ENCODE measurements at places on chromosomes 7 and 10.

- peak; percentile 81 for DNase-seq
Observed at GRCh38 chr7:29196191-29196590, 1.6 kb downstream of the CHN2 start.

GRCh38 chr7:141301544-141301943 is 227.7 kb downstream of the TMEM178B start:
- DNase-seq: no peak

GRCh38 chr7:119232091-119232490 is 1007.6 kb downstream of the ANKRD7 start:
- no peak for DNase-seq

- DNase-seq: no peak
Observed at GRCh38 chr7:135522509-135522908, 12.6 kb upstream of the CNOT4 start.

DNA sequence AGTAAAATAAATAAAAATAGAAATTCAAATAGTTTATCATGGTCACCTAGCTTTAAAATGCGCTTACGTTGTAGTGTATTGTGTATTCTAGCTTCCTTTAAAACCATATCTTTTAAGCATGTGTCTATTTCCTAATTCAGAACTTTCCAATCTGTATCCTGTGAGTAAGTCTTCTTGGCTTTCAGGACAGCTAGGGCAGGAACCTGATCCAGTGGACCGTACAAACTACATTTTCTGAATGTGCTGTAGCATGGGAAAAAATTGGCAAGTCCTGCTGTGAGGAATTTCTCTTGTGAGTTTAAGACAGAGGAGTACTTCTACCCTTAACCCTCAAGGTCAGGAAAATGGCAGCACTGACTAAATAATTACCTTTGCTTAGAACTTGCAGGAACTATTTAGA is 12.1 kb downstream of the OPN1SW start:
- DNase-seq: no peak

- DNase-seq: no peak
Observed at GRCh38 chr10:104089621-104090020, 3.9 kb upstream of the COL17A1 start.

- no peak for DNase-seq
Observed at GRCh38 chr7:75966190-75966961, 28.0 kb downstream of the TMEM120A start.

DNA sequence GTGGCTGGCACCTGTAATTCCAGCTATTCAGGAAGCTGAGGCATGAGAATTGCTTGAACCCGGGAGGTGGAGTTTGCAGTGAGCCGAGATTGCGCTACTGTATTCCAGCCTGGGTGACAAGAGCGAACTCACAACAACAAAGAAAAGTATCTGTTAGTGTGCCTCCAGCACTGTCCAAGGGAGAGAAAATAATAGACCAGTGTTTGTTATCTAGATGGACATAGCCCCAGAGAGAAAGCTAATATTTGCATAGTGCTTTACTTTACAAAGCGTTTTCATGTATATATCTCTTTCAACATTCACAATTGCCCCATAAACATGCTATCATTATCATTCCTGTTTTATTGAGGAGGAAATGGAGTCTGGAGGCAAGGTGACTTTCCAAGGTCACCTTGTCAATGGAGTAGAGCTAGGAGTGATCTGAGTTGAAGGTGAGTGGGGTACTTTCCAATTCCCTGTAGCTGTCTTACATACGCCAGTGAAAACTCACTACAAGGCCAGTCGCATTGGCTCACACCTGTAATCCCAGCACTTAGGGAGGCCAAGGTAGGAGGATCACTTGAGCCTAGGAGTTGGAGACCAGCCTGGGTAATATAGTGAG is 49.7 kb upstream of the KIF5B start:
- peak; percentile 85 for DNase-seq

- DNase-seq: no peak
Observed at GRCh38 chr10:1952126-1953095, 215.1 kb upstream of the ADARB2 start.

DNA sequence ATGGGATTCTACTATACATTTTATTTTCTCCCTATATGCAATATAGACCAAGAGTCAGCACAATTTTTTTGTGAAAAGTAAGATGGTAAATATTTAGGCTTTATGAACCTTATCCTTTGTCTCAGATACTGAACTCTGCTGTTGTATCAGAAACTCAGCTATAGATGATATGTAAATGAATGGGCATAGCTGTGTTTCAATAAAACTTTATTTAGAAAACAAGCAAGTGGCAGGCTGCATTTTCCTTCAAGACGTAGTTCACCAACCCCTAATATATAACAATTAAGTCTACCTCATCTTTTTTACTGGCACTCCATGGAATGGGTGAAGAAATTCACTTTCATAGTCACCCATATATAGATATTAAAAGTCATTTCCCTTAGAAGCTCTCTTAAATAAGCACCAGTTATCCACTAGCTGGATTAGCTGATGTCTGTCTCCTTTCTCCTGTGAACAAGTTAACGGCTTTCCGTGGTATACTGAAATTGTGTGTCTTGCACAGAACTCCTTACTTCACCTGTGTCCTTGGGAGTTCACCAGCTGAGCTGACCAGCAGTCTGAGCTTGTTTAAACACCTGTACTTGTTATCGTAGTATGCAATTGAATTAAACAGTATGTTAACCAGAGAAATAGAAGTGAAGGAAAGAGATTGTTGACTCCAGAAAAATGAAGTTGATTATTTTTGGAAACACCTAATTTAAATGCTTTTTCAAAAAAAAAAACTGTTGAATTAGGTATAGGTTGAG is 770.6 kb downstream of the KCNMA1 start:
- no peak for DNase-seq

GRCh38 chr7:122637784-122638183 is 61.1 kb downstream of the RNF133 start:
- no peak for DNase-seq

- DNase-seq: no peak
Observed at GRCh38 chr10:93947055-93947454, 46.7 kb upstream of the PLCE1 start.

DNA sequence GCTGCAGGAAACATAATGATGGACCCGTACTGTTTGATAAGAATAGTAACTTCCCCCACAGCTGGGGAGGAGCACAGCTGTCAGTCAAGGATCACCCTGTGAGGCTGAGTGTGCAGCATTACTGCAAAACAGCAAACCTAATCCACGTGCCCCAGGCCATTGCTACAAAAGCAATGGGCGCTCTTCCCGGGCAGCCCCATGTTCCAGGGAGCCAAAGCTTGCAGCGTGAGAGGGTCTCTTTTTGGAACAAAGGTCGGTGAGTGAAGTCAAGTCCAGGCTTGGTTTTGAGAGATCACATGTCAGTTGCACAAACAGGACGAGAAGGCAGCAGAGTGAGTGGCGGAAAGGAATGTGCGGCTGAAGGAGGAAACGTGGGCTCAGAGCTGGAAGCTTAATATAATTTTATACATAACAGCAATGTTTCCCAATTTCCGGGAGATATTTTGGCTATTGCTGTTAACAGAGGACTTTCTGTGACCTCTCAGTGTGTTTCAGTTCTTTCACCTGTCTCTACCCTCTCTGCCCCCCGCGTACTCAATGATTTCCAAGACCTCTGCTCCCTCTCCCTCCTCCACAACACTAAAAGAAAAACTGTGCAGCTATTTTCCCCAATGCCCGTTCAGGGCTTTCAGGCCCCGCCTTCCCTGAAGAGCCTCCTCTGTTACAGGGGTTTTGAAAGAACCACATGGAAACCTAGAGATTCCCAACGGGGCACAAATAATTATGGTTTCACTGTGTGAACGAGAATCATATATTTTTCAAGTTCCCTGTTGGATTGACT is 128.9 kb downstream of the MTPAP start:
- no peak for DNase-seq

DNA sequence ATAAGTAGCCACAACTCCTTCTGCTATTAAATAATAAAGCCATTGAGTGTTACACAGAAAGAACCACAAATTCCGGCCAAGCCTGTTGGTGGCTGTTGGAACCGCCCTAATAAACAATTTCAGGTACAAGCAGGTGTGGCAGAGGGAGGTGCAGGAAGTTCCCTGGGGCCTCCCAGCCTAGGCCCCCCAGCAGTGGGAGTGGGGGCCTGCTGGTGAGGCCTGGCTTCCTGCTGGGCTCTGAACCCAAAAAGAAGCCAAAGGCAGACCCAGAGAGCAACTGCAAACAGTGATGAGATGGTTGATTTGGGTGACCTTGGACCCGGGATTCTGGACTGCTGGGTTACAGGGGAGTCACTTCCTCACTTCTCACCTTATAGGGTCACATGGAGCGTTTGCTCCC is 21.0 kb upstream of the LMTK2 start:
- DNase-seq: peak; percentile 80

DNA sequence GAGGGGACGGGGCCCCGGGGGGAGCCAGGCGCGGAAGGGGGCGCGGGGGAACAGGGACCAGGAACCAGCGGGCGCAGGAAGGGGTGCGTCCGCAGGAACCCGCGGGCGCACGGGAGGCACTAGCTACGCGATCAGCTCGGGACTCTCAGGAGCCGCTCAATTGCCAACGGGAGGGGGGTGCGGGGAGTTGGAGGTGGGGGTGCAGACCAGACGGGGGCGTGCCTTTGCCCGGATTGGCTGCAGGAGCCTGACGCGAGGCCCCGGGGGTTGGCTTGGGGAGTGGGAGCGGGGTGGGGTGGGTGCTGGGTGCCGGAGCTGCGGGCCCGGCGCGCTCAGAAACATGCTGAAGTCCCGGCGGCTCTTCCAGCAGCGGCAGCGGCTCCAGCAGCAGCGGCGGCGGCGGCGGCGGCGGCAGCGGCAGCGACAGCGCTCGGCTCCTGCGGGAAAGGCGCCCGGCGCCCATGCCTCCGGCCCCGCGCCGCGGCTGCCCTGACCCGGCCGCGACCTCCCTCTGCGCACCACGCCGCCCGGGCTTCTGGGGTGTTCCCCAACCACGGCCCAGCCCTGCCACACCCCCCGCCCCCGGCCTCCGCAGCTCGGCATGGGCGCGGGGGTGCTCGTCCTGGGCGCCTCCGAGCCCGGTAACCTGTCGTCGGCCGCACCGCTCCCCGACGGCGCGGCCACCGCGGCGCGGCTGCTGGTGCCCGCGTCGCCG is at the start of gene ADRB1:
TSS of gene ADRB1 (plus strand) at position 335 of the 715 bp plus-strand sequence. CDS start at position 602, 267 bp downstream.
- peak; percentile 77 for DNase-seq

- DNase-seq: no peak
Observed at GRCh38 chr7:77425101-77426051, 9.2 kb upstream of the GSAP start.

- DNase-seq: no peak
Observed at GRCh38 chr7:94710256-94710655, 54.3 kb upstream of the SGCE start.

GRCh38 chr10:130751851-130752250 is 559.7 kb downstream of the TCERG1L start:
- DNase-seq: no peak

GRCh38 chr7:48213226-48213625 is 42.0 kb downstream of the ABCA13 start:
- no peak for DNase-seq

- DNase-seq: no peak
Observed at GRCh38 chr10:60189861-60190475, 199.7 kb downstream of the ANK3 start.

GRCh38 chr7:22853674-22854157 is 31.1 kb upstream of the TOMM7 start:
- DNase-seq: no peak

- DNase-seq: no peak
Observed at GRCh38 chr10:128095753-128096469, 30.3 kb downstream of the MKI67 start.
